Brain pericyte (primary cell): ENCODE measurements at places on chromosomes 4 and X.
A peak's percentile ranks its signal among the peaks of the same experiment; 100 is the strongest.

GRCh38 chrX:94676285-94676684 is 1002.3 kb downstream of the FAM133A start:
- no peak for DNase-seq

- DNase-seq, result no peak
Observed at GRCh38 chr4:35689870-35690269, 554.4 kb downstream of the ARAP2 start.

DNA sequence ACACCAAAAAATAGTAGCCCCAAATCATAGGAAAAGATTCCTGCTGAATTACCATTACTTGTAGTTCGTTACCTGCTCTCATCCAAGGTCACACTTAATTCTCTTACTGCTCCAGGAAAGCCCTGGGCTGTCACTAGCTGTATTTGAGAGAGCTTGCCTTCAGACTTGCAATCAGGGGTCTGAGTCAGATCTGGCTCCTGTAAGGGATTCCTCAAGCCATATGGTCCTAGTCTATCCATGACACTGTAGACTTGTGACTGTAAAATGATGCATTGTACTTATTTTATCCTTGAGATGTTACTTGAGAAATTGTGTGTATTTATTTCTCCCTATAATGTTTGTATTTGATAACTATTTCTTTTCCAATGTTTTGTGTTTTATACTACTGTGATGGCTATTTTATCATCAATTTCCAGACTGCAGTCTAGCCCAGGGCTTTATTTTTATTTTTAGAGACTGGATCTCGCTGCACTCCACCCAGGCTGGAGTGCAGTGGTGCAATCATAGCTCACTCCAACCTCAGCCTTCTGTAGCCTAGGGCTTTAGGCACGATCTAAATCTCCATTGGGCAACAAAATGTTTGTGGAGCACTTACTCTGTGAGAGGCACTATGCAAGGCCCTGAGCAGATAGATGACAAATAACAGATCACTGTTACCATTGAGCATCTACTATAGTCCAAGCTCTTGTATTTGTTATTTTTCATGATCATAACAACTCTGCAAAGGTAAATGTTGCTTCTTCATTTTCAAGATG is 24.2 kb downstream of the ERVMER34-1 start:
- no peak for DNase-seq

- DNase-seq, result no peak
Observed at GRCh38 chr4:90546114-90546513, 418.9 kb downstream of the CCSER1 start.

DNA sequence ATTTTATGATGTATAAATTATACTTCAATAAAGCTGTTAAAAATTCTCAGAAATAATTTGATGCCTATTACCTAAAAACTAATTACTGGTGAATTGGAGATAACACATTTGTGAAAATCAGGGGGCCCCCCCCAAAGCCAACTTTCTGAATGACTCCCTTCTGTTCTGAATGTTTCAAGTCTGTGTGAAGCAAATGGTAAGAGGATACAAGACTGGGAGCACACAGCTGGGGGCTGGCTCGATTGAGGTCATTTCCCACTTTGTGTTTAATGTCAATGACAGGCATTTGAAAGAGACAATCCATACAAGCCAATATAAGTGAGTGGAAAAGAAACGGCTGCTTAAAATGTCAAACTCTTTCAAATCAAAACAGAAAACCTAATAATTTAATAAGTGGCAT is 155.8 kb downstream of the SH2D1A start:
- DNase-seq, result no peak

GRCh38 chrX:13733506-13733905 is 914 bp downstream of the TRAPPC2 start:
- DNase-seq, result no peak

DNA sequence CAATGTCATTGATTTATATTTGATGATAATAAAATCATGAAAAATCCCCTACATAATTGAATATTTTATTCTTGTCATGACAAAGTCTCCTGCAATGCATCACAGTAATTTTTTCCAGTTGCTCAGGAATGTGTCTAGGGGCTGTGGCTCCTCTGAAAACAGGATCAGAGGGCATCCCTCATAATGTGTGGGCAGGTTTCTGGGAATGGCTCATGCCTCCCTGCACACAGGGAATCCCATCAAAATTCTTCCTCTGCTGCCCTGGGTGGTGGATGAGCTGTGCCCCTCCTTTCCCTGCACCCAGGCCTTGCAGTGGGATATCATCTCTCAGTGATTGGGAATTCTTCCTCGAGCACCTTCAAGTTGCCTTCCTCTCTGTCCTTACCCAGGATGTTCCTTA is 20.4 kb upstream of the PUDP start:
- DNase-seq, result no peak

GRCh38 chr4:183441276-183441675 is 3.2 kb upstream of the CDKN2AIP start:
- no peak for DNase-seq

- no peak for DNase-seq
Observed at GRCh38 chr4:138650929-138651448, 364.6 kb upstream of the NOCT start.

DNA sequence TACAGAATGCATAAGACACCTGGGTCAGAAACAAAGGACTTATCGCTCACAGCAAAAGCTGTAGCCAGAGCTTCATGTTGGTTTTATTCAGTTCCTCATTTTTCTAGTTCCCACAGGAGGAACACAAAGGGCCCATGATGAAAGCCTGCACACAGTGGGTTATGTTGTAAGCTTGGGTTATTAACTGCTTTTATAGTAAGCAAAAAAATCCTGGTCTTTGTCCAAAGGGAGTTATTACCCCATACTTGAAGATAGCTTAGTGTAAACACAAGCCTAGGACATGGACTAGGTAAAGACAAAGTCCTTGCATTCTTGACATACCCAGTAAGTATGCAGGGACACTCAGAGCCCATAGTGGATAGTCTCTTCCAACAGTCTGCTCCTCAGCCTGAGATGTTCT is 11.7 kb downstream of the BBS12 start:
- DNase-seq, result no peak

- no peak for DNase-seq
Observed at GRCh38 chrX:18873189-18873791, 110.6 kb downstream of the PHKA2 start.

GRCh38 chr4:126106658-126107057 is 791.9 kb downstream of the FAT4 start:
- DNase-seq, result no peak

DNA sequence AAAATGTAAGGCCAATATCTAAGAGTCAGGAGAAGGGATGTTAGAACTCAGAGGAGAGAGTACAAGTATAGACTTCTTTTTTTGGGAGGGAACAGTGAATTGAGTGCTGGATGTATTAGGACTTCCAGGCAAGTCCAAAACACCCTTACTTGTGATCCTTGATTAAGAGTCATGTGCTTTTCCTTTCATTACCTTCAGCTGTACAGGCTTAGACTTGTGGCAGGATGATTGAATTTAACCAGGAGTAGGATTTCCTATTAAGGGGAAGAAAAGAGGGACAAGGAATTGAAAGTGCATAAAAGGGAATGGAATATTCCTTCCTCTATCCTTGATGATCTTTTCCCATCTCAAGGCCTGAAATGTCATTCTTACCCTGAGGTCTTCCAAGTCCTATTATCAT is 606.7 kb downstream of the STIM2 start:
- DNase-seq, result no peak

- no peak for DNase-seq
Observed at GRCh38 chrX:41421071-41421729, 25.9 kb upstream of the NYX start.

- DNase-seq, result peak; percentile 34
Observed at GRCh38 chr4:146095091-146095690, 80.3 kb upstream of the LSM6 start.

DNA sequence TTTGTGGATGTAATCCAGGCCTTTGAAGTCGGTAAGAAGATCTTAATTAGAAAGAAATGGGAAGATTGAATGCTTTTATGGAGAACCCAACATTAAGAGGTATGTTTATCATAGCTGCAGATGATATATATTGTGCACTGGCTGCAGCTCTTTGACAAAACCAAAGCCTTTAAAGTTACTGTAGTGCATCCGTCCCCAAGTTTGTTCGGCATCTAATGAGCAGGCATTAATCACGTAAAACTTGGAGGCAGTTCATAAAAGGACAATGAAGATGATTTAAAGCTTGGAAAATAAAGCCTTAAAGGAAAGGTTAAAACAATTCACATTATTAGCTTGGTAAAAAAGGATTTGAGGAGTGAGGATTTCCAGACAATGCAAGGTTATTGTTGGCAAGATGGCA is 150.8 kb upstream of the ARX start:
- no peak for DNase-seq

DNA sequence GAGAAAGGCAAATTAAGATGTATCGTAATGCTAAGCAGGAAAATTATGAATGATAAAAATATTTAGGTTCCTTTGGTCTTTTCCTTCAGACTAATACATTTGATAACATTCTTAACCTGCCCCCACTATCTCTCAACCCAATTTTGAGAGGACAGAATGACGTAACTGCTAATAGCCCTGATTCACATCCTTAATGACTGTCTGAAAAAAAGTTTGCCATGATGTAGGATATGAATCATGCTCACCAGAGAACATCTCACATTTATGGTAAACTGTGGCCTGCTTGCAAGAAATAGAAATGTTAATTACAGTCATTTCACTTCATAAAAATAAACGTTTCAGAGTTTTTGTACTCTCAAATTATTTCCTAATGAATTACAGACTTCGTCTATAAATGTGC is 128.0 kb upstream of the VEGFC start:
- DNase-seq, result no peak

- no peak for DNase-seq
Observed at GRCh38 chr4:7812921-7813320, 126.7 kb downstream of the AFAP1 start.

DNA sequence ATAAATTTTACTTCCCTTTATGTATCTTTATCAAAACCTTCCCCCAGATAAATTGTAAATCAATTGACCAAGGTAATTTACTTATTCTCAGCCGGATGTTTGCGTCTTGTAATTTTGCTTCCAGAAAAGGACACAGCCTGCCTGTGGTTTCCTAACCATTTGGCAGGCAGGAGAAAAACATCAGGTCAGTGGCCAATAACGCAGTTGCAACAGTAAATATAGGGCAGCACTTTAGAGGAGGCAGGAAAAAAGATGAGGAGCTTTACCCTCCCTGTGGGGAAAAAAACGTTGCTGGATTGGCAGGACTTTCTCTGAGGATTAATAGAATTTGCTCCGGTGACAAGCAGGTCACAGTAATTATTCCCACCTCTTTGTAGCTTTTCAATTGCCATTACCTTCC is 2618.1 kb downstream of the ARAP2 start:
- no peak for DNase-seq

DNA sequence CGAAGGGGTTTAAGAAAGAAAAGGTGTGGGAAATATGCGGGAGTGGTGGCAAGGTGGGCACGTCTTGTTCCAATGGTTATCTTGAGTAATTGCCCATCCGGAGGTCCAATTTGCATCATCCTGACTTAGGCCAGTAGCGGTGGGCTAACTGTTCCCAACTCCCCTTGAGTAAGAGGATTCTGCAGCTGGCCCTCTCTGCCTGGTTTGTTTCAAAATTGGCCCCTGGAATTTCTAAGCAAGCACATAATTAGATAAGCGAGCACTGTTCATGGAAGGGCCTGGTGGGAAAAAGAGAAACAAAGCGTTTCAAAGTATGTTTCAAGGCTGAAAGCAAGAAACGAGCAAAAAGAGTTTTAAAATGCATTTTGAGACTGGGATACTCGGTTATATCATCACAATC is 198.2 kb downstream of the CEP135 start:
- DNase-seq, result no peak

- DNase-seq, result no peak
Observed at GRCh38 chr4:85895755-85896154, 420.8 kb downstream of the ARHGAP24 start.

DNA sequence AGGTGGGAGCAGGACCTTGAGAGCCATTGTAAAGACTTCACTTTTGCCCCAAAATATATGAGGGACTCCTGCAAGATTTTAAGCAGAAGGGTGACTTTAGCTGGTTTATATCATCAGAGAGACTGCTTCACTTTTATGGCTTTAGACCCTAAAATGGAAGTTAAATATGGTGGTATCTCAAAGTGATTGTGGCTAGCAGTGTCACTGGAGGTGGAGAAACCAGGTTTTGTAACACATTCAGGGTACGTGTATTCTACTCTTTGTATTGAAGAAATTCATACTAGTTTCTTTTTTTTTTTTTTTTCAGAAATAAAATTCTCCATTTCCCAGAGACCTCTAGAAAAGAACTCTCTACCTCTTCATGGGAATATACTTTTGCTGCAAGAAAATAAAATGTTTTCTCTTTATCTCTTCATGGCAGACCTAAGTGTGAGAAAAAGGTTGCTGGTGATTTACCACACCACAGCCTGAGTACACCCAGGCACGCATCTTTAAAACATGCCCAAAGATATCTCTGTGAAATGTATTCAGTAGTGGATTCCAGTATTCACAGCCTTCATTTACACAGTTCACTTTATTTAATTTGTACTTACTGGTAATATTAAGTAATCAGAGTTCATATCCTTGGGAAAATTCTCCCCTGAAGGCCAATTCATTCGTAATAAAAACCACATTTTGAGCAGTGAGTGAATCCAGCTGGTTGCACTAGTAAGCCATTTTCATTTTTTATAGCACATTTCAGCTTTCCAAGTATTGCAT is 74.3 kb upstream of the GUCY1A1 start:
- no peak for DNase-seq

DNA sequence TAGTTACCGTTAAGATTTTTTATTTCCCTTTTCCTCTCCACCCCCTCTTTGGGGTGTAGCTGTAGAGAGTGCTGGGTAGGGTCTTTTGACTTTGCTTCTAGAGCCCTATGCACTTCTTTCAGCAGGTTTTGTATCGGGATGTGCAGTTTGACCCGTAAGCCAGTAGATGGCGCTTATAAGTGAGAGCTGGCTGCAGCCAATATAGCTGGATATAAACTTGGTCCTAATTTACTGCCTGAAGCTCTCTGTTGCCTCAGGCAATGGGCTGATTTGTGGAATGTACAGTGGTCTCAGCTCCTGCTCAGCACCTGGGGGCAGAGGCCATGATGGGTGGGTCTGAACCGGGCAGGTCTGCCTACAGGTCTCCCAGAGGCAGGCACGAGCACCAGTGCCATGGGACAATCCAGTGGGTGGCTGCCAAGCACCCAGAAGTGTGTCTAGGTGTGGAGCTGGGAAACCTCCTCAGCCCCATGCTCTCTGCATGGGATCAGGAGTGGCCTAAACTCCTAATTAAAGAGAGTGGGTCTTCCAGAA is 146.5 kb downstream of the SPANXN1 start:
- DNase-seq, result no peak

GRCh38 chrX:103197721-103198306 is 17.1 kb upstream of the BEX4 start:
- DNase-seq, result no peak

DNA sequence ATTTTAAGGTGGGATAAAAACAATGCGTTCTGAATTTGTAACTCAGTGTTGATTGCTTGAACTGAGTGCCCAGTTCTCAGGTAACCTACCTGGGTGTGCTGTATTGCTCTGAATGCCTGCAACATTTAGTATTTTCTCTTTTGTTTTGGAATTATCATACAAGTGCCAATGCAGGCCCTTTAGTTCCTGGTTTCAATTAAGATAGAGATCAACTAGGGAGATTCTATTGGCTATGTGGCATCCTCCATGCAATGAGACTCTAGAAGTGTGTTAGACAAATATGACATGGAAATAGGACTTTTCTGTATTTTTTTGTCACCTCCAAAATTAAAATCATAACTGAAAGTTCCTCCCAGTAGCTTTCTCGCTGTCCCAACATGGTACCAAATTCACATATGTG is 438.7 kb upstream of the IGFBP7 start:
- DNase-seq, result no peak

GRCh38 chr4:186617921-186618320 is 62.6 kb upstream of the MTNR1A start:
- no peak for DNase-seq

GRCh38 chrX:138996268-138996667 is 284.8 kb upstream of the FGF13 start:
- DNase-seq, result no peak

GRCh38 chr4:105624530-105624929 is 72.1 kb downstream of the ARHGEF38 start:
- no peak for DNase-seq
